Transverse colon (tissue), 4 donors: ENCODE measurements at places on chromosomes 3 and 15. TPM values are rescaled to one million over a fixed set of nuclear protein-coding genes. Genes with fewer than 3 reads are reported as not detected.

DNA sequence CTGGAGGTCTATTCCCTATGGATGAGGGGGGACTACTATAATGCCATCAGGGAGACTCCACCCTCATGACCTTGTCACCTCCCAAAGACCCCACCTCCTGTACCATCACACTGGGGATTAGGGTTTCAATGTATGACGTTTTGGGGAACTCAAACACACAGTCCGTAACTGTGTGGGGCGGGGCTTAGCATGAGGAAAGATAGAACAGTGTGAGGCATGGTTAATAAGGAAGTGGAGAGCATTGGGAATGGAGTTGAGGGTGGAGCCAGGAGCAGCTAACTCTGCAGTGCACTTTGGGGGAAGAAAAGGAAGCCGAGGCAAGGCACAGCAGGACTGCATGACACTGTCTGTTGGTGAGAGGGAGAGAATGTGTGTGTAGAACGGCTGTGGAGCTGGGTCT is 90.9 kb upstream of the AGBL1 start:
- DNase-seq: no peak

DNA sequence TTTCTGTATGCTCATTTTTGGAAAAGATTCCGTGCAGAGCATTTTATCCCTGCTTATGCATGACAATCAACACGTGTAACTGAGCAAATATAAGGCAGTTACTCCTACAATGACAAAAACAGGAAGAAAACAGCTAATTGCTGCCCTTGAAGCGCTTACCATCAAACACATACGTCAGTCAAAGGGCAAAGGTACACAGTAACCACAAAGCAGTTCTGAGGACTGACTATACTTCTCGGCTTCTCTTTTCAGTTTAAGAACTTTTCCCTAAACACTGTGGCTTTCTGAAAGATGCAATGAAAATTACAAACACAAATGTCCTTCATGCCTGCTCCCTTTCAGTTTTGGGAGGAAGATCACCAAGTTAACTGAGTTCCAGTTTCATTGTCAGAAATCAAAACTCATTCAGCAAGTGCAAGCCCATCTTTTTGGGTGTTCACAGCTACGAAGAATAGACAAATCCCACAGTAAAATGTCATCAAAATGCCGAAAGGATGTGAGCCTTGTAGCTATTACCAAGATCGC is 602.8 kb downstream of the FOXP1 start:
- no peak for DNase-seq

- peak; percentile 2 for DNase-seq
These were observed 192.0 kb downstream of the UBE3A start for GRCh38 chr15:25246641-25247406.

DNA sequence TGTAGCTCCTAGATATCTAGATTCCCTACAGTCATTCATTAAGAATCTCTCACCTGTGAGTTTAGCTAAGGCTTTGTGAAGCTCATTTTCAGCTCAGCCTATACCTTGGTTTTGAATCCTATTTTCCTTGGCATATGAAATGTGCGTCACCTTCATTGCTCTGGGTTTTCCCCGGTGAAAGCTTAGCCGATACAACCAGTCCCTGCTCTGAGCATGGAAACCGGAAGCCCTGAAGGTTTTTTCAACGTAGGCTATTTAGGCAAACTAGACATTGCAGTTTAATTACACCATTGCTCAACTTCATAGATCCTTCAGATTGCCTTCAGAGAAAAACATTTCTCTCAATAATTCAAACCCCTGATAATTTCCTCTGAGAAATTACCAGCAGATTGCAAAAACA is 206.8 kb upstream of the TPRG1 start:
- DNase-seq: no peak

Gene BTLA
- not detected for total RNA-seq

Gene ZNF860
- 5.4 TPM for total RNA-seq
